ENCODE measurements at places on chromosomes 2 and 18.
A peak's percentile ranks its signal among the peaks of the same experiment; 100 is the strongest.

DNA sequence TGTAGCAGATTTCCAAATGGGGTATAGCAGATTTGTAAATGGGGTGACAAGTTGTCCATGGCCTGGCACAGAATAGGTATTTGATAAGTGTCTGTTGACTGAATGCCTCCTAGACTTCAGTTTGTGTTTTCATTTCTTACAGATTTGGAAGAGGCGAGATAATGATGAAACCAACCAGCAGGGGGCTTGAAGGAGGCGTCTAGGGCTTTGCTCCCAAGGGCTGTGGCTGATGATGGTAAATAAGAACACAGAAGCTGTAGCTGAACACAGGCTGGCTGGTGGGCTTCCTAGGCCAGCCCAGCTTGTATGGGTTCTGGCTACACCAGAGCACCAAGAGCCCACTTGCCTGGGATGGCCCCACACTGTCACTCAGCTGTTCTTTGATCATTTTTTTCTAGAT, 19.4 kb downstream of the SFTPB start:
- peak; percentile 84 for DNase-seq

GRCh38 chr18:41126541-41127235, 828.3 kb upstream of the PIK3C3 start:
- DNase-seq = peak; percentile 62

- peak; percentile 31 for DNase-seq
These were observed 111.9 kb downstream of the IRS1 start for GRCh38 chr2:226687641-226688253.

- DNase-seq = peak; percentile 38
These were observed 23.1 kb upstream of the TFPI start for GRCh38 chr2:187577310-187577709.

DNA sequence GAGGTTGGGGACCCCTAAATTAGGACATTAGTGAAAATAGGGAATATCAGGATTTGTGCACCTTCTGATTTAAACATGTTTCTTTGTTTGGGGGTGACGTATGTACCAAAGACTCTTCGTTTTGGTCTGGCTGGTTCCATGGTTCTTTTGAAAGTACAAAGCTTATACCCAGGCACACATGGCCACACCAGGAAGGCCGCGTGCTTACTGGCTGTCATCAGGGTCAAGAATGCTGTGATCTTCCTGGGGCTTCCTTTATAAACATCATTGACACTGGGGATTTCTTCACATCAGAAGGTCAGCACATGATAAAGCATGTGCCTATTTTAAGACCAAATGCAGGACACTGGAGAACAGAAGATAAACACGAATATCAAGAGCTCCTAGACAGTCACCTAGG, 230.6 kb upstream of the ID2 start:
- no peak for DNase-seq

- DNase-seq = peak; percentile 1
These were observed 530.8 kb upstream of the ZNF804A start for GRCh38 chr2:184067502-184067901.

DNA sequence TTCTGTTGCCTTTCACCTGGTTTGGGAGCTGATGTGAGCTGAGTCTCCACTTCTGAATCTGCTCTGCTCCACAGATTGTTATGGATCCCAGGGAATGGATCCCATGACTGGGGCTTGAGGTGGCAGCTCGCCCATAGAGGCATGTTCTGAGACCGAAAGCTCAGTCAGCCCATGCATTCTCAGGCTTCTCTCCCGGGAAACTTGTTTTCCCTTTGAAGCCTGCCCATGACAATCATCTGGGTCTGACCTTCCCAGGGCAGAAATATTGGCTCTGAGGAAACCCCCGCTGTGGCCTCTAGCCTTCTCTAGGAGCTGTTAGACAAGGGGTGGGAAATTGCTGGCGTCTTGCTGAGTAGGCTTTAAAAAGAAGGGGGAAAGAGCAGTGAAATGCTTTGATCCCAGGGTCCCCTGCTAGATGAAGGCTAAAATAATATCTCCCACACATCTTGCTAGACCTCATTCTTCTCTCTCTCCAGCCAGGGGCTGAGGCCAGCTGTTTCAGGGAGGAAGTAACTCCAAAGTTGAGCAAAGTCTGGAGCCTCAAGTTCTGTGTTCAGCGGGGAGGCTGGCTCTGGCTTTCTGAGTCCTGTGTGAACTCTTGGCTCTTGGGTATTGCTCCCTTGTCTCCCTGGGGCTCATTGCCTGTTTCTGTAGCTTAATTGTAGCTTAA, 2.0 kb downstream of the VAMP8 start:
- DNase-seq = no peak

DNA sequence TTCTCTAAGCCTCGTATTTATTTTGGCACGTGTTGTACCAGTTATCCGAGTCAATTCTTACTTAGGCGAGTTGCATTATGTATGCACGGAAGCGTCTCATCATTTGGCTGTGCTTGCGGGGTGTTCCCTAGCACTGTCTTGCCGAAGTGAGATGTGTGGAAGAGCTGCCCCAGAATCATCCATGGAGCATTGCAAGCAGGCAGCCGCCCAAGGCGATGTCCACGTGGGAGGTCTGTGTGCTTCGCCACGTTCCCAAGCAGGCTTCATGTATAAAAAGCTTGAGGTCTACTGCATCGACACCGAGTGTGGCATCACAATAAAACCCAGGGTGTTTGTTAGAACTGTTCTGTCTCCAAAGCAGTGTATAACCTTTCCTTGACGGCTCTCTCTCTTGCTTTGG, 849.9 kb downstream of the DCDC2C start:
- no peak for DNase-seq

- DNase-seq = peak; percentile 42
These were observed 35.5 kb downstream of the STAT1 start for GRCh38 chr2:190978389-190979053.

GRCh38 chr2:46174345-46175170, 122.6 kb upstream of the EPAS1 start:
- DNase-seq = no peak

DNA sequence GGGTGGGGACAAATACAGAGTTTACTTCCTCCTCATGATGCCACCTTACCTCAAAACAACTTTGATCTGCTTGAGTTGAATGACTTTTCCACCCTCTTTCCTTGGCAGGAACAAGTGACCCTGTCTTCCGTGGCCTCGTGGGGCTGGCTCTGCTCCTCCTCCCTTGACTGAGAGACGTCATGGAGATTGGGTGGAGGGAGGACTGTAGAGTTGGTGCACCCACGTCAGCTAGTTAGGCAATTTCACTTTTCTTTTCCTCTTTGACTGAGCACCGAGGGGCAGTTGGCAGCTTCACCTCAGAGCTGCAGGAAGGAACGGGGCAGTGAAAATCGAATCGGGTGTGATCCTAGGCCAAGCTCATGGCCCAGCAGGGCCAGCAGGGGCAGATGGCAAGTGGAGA, at the start of gene SP140:
Gene SP140, plus strand, starts transcription at position 251 of the 400 bp plus-strand sequence. Its CDS starts 109 bp downstream, at position 360.
- DNase-seq = no peak

DNA sequence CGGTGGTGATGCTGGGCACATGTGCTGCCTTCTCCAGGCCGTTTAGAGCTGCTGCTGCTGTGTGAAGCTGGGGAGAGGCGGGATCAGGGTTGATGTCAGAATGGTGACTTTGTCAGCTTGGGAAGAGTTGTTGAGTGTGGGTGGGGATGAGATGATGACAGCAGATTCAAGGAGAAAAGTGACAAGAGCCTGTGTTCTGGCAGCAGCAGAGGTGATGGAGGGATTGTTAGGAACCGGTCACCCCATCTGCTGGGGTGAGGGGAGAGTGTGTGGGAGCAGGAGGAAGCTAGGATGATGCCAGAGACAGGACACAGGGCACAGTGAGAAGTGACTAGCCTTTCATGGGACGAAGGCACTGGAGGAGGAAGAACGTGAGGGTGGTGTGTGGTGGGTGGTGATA, 345.5 kb downstream of the RNF144A start:
- DNase-seq = no peak

DNA sequence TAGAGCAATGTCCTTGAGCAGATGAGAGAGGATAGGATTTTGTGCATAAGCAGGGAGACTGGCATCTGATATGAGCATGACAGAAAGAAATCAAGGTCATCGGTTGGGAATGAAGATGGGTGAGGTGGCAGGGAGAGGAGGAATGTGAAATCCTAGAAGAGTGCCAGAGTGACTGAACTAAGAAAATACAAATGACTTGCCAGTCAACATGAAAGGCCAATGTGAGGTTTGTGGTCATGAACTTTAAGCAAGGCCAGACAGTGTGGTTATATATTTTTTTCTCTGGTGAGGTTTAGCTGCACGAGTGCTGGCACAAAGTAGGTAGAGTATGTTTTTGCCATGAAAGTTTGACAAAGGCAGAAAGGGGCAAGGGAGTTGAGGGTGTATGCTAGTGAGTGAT, 21.2 kb downstream of the QPCT start:
- DNase-seq = no peak

- peak; percentile 61 for DNase-seq
These were observed 78.1 kb downstream of the IRS1 start for GRCh38 chr2:226721541-226721940.
